T-cell (primary cell): ENCODE measurements at places on chromosomes 16 and 17. TPM values are rescaled to one million over a fixed set of nuclear protein-coding genes. Genes with fewer than 3 reads are reported as not detected.

The KIF18B gene
- total RNA-seq: 1.2 TPM

DNA sequence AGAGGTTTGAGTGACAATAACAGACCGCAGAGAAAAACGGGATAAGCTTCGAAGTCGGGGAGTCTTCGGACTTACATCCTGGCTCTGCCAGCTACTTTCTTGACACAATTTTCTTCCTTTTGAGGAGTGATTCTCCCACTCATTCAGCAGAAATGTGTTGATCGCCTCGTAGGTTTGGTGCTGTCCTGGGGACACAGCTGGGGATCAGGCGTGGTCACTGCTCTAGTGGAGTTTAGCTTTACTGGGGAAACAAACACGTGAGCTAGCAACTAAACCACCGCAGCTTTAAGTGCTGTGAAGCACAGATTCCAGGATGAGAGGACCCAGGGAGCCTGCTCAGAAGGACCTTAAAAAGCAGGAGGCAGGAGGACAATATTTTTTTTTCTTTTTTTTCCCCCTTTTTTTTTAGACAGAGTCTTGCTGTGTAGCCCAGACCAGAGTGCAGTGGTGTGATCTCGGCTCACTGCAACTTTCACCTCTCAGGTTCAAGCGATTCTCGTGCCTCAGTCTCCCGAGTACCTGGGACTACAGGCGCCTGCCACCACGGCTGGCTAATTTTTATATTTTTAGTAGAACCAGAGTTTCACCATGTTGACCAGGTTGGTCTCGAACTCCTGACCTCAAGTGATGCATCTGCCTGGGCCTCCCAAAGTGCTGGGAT lies 858 bp downstream of the NUBP1 start:
- DNase-seq: no peak

The C16orf89 gene
- total RNA-seq: not detected

The INTS2 gene
- 21.2 TPM for total RNA-seq

- DNase-seq: no peak
Observed at GRCh38 chr17:2899906-2900305, 103.7 kb downstream of the RAP1GAP2 start.

DNA sequence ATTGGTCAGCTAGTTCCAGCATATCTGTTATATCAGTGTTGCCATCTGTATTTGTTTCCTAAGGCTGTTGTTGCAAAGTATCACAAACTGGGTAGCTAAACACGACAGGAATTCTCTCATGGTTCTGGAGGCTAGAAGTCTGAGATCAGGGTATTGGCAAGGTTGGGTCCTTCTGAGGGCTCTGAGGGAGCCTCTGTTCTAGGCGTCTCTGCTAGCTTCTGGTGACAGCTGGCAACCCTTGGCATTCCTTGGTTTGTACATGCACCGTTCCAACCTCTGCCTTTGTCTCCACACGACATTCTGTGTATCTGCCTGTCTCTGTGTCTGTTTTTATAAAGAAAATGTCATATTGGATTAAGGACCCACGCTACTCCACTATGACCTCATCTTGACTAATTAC lies 219.9 kb upstream of the NLRP1 start:
- DNase-seq: no peak
